ENCODE measurements at places on chromosomes 1 and 21.

- DNase-seq, result no peak
Observed at GRCh38 chr1:31041529-31041928, 24.0 kb downstream of the PUM1 start.

DNA sequence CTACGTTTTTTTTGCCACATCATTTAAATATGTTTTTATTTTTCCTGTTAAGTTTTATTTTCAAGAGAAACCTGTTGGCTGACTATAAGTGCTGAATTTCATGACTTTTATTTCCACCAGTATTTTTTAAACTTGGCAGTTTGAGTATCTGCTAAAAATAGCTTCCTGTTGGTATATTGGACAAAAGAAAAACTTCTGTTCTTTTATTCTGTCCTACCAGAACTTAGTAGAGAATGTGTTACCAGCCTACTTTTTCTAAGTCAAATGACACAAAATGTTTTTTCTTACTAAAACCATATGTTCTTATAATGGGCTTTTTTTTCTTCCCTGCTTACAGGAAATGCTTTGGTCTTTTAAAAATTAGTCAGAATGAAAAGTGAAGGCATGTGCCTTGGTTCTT lies 7.6 kb downstream of the DR1 start:
- no peak for DNase-seq

- no peak for DNase-seq
Observed at GRCh38 chr1:211986628-211987254, 48.6 kb downstream of the INTS7 start.

DNA sequence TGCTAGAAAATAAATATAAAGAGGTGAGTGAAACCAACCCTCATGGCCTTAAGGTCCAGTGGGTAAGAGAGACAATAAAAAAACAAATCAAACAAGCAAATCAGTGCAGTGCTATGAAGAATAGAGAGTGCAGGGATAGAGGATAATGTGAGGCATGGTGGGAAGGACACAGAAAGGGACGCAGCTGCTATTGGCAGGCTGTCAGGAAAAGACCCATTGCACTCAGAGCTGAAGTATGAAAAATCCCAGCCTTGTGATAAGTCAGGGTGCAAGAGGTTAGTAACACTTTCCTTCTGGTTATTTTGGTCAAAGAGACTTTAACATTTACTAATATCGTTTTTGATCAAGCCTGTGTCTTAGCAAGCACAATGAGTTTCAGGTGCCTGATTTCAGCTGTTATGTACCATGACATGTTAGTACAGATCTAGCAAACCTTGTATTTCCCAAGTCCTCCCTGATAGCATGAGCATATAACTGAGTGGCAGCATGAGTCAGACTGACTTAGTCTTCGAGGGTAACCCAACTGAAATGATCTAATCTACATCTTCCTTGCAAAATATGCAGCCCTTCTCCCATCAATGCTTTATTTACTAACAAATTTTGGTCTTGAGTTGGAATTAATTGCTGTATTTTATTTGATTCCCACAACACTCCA lies 31.7 kb downstream of the CHML start:
- DNase-seq, result no peak

DNA sequence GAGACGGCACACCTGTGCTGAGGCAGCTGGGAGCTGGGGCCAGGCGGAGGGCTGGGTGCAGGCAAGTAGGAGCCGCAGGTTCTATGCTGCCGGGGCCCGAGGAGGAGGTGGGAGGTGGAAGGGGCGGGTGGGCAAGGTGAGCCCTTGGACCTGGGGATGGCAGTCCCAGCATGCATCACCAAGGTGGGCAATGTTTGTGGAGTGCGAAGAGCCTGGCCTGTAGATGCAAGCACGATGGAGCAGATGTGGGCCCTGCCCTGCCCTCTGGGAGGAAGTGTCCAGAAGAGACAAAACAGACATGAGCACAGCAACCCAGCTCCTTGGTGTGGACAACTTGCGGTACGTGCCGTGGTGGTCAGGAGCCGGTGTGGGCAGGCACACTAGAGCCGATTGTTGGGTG lies 28.3 kb upstream of the AJAP1 start:
- no peak for DNase-seq

GRCh38 chr1:212683357-212683722 lies 16.3 kb downstream of the BATF3 start:
- peak; percentile 84 for DNase-seq

DNA sequence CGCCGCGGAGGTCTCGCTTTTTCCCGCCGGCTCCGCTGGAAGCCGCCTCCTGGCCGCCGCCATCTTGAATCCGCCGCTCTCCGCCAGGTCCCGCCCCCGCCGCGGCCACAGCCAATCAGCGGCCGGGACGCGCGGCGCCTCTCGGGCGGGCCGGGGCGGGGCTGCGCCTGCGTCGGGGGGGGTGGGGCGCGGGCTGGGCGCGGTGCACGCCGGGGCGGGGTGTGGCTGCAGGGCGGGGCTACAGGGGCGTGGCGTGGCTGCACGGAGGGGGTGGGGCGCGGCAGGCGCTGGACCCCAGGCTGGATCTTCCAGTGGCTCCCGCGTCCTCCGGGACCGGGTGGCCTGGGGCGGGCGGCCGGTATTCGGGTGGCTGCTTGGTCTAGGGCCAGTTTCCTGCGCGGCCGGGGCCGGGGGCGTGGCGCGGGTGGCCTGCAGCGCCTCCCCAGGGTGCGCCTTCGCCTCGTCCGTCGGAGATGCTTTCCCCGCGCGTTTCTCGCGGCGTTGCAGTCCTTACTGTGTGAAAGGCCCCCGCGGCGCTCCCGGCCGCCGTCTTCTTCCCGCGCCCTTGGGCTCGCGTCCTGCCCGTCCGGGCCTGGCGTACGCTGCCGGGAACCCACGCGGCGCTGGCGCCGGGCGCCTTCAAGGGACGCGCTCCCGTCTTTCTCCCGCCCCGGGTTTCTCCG lies 575 bp downstream of the PCNT start:
- DNase-seq, result peak; percentile 88

- DNase-seq, result peak; percentile 90
Observed at GRCh38 chr1:212950243-212951125, at the start of gene VASH2. TSS of gene VASH2 (plus strand) at chr1:212950541. CDS start at chr1:212951543, 1,002 bp downstream.

GRCh38 chr1:211735208-211736170 lies 60.1 kb upstream of the NEK2 start:
- no peak for DNase-seq

DNA sequence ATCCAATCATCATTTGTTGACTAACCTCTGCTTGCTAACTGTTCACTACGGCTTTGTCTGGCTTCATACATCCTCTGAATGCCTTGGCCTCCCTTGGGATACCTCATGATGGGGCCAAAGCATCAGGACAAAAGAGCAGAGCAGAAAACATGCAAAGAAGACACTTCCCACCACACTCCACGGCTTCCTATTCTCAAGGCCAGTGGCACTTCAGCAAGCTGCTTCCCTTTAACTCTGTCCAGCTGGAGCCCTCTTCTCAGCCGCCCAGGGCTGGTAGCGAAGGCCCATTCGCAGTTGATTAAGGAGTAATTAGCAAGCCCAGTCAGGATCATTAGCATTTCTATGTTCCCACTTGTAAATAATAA lies 224.3 kb upstream of the FGGY start:
- DNase-seq, result no peak

DNA sequence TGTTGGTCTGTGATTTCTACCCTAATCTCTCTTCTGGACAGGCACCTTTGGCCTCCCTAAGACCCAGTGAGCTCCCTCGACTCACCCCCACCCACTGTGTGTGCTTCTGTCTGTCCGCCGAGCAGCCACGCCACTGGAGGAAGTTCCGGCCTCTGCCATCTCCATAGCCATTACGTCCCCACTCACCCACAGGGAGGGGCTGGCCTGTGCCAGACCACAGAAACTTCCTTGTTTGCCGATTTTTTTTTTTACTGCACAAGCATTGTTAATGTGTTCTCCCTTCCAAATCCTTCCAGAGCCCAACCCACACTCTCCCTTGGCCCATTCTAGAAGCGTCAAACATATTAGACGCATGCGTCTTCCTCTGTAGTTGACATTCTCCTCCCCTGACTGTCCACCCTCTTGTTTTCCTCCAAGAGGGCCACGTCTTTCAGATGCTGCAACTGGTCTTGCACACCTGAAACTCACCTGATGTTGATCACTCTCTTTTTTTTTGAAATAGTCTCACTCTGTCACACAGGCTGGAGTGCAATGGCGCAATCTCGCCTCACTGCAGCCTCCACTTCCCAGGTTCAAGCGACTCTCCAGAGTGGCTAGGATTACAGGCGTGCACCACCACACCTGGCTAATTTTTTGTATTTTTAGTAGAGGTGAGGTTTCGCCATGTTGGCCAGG lies 72.3 kb downstream of the EVA1C start:
- no peak for DNase-seq

DNA sequence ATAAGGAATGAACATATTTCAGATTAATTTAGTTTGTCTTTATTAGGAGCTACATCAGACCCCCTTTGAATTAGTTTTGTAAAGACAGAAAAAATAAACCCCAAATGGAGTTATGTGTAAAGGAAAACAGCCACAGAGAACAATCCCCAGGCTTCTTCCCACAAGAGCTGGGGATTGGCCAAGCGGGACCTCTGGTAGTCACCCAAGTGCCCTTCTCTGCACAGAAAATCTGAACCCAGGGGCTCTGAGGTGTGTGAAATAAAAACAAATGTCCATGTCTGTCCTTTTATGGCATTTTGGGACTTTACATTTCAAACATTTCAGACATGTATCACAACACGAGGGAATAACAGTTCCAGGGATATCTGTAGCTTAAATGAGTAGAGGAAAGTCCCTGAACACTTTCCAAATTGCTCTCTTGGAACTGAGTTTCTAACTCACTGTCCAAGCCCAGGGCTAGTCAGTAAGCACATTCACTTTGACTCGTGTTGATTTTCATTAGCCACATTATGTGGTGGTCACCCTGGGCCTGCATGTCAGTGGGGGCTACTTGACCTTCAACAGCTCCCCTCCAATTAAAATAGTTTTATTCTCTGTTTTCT lies 22.5 kb downstream of the DPT start:
- no peak for DNase-seq

DNA sequence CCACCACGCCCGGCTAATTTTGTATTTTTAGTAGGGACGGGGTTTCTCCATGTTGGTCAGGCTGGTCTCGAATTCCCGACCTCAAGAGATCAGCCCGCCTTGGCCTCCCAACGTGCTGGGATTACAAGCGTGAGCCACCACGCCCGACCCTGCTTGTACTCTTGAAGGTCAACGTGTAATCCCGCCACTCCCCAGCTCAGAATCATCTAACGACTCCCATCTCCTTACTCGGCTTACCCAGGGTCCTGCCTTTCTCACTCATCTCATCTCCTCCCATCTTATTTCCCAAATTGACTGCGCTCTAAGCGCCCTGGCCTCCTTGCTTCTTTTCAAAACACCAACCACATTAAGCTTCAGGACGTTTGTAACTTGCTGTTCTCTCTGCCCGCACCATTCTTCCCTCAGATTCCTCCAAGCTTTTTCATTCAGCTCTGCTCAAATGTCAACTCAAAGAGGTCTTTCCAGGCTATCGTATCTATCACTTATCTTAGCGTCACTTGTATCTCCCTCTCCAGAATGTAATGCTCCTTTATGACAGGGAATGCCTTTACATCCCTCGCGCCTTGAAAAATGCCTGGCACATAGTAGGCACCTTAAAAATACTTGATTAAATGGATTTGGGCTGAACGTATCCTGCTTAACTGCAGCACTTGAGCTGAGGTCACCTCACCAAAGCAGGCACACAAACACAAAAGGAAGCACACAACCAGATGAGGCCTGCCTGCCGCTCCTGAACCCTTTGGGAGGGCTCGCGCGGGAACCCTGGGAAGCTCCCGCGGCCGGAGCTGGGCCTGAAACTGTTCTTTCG lies 1.4 kb upstream of the USP1 start:
- no peak for DNase-seq

GRCh38 chr1:115428256-115428655 lies 90.2 kb upstream of the NGF start:
- DNase-seq, result no peak

DNA sequence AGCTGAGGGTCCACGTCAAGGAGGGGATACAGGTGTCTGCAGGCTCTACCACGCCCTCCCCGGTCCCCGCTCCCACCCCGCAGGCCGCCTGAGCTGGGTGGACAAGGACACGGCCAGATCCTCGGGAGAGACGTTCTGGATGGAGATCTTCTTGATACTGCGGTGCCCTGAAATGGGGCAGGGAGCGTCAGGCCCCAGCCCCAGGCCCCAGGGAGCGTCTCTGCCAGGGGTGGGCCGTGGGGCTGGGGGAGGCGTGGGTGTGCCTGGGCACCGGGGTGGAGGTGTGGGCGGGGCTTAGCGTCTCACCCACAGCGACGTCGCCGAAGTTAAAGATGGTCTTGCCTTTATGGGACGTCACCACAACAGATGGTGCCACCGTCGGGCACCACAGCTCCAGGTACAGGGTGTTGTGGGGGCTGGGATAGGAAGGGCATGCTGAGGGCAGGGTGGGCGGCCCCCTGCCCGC lies 7.3 kb upstream of the TMEM52 start:
- no peak for DNase-seq
